ENCODE measurements at places on chromosomes 11 and 22.

GRCh38 chr11:24793479-24793878 is 296.6 kb downstream of the LUZP2 start:
- DNase-seq: no peak

GRCh38 chr11:10326012-10326964 is 21.4 kb downstream of the ADM start:
- no peak for DNase-seq

DNA sequence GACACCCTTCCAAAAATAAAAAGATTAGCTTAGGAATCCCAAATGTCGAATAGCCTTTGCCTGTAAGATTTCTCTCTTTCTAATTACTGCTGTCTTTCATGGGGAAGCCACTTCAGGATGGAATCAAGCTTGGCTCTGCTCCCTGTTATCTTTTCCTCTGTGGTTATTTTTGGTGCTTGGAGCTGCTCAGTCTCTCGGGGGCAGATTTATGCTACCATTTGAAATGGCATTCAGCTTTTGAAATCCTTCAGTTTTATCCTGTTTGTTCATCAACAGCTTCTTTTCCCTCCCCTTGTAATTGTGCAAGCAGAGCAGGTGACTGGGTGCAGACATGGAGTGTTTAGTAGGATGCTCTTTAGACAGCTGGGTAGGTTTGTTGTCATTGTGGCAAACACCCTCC is 111.0 kb downstream of the DBX1 start:
- no peak for DNase-seq

- no peak for DNase-seq
Measured at GRCh38 chr11:14821031-14821430, 71.0 kb downstream of the CYP2R1 start.

DNA sequence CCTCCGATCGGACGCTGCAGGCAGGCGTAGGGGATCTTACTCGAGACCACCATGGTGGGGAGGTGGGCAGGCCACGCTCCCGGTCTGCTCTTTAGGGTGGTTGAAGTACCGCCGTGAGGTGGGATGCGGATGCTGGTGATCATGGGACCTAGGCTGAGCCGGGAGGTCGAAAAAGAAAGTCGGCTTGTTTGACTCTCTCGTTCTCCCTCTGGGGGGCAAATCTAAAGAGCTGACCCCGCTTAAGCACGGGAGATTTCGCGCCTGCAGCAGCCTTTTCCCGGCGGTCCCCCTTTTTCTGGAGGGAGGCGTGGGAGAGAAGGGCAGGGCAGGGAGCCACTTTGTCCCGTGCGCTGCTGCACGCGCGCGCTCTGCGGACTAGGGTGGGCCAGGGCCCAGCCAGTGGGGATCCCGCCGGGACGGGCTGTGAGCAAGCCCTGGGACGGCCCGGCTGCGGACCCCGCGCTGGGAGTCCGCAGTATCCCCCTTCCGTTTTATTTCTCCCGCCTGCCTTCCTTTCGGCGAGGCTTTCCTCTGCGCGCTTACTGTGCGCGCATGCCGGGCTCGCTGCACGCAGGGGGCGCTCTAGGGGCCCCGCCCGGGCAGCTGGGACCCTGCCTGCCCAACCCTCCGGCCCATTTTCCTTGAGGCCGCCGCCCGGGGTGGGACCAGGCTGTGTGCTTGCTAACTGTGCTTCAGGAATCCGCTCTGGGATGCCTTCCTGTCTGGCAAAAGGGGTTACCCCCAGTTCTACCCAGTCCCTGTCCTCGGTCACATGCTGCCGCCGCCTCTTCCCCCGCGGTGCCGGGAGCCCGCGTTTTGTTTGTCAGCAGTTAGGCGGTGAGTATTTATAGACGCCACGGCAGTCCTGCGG is 81.0 kb downstream of the PRR5L start:
- no peak for DNase-seq

DNA sequence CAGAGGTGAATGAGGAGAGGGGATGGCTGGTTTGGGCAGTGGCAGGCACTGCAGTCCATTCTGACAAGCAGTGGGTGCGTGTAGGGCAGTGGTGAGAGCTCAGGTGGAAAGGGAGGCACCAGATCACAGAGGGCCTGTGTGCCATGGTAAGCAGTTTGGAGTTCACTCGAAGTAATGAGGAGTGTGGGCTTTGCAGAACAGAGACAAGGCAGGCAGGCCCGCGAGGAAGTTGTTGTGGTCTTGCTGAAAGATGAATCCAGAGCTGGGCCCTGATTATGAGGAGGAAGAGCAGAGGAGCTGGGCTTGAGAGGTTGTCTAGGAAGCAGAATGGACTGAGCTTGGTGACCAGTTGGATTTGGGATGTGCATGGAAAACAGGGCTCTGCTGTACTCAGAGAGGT is 1.6 kb upstream of the DNAJB13 start:
- no peak for DNase-seq

GRCh38 chr11:46944356-46945075 is 8.0 kb downstream of the CSTPP1 start:
- no peak for DNase-seq

DNA sequence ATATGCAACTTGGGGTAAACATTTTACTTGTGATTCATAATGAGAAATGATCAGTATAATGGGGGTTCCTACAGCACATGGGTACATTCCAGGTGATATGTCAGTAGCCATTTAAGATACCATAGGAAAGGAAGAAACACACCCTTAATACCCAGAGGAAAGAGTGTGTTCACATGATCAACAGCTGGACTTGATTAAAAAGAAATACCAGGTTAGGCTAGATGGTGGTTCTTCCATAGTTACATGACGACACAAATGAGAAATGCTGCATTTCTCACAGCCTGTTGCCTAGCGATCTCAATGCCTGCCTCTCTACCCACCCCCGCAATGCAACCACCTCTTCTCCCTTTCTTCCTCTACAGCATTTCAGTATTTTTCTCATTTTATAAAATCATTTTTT is 96.8 kb downstream of the TTC28 start:
- no peak for DNase-seq

- DNase-seq: peak; percentile 59
Measured at GRCh38 chr11:77091146-77091940, 11.3 kb upstream of the OMP start.

- DNase-seq: no peak
Measured at GRCh38 chr11:81098471-81098870, 1635.2 kb downstream of the FAM181B start.

GRCh38 chr22:44311855-44312170 is 938 bp downstream of the SHISAL1 start:
- DNase-seq: no peak

- DNase-seq: peak; percentile 82
Measured at GRCh38 chr11:126978911-126979310, 21.7 kb downstream of the KIRREL3 start.

GRCh38 chr11:36392196-36392595 is 96.1 kb downstream of the PRR5L start:
- no peak for DNase-seq

GRCh38 chr11:63489879-63490278 is 1.1 kb downstream of the PLAAT5 start:
- no peak for DNase-seq

- DNase-seq: no peak
Measured at GRCh38 chr22:48742191-48742555, 1085.5 kb downstream of the BRD1 start.

DNA sequence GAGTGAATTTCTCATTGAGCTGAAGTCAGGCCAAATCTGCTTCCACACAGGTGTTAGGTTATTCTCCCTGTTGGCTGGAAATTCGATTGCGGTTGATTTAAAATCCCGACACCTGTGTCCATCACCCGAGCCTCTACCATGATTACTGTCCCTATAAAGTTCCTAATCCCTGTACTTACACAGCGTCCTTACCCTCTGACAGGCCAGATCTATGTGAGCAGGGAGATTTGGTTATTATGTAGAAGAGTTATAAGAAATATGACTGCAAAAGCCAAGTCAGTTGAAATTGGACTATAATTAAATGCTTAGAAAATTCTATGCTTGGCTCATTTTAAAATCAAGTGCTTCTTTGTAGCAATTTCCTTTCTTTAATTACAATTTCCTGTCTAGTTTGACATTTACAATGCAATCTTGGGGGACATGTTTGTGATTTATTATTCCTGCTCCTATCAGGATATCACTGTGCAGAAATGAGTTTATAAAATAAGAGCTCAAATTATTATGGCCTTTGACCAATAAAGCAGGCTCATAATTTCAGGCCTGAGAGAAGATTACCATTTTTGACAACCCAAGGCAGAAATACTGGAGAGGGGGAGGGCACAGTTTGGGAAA is 32.5 kb upstream of the LMO1 start:
- DNase-seq: no peak

DNA sequence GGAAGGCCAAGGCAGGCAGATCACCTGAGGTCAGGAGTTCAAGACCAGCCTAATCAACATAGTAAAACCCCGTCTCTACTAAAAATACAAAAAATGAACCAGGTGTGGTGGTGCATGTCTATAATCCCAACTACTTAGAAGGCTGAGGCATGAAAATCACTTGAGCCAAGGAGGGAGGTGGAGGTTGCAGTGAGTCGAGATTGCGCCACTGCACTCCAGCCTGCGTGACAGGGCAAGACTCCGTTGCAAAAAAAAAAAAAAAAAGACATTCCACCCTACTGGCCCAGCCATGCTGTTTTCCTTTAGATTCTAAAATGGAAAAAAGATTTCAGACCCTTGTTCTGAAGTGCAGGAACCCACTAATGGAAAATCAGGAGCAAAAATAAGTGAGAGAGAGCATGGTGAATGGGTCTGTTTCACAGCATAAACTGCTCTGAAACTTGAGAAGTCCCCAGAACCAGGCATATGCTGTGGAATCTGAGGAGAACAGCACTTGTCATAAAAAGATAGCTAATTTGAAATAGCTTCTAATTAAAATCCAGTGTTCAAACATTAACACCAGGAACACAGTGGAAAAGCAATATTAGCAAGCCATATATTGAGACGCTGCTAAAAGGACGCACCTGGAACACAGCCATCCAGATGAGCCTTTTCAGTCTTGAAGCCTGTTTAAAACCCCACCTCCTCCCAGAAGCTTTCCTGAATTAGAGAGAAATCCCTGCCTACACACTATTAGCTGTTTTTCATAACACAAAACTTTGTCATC is 66.3 kb upstream of the CHRM4 start:
- no peak for DNase-seq

DNA sequence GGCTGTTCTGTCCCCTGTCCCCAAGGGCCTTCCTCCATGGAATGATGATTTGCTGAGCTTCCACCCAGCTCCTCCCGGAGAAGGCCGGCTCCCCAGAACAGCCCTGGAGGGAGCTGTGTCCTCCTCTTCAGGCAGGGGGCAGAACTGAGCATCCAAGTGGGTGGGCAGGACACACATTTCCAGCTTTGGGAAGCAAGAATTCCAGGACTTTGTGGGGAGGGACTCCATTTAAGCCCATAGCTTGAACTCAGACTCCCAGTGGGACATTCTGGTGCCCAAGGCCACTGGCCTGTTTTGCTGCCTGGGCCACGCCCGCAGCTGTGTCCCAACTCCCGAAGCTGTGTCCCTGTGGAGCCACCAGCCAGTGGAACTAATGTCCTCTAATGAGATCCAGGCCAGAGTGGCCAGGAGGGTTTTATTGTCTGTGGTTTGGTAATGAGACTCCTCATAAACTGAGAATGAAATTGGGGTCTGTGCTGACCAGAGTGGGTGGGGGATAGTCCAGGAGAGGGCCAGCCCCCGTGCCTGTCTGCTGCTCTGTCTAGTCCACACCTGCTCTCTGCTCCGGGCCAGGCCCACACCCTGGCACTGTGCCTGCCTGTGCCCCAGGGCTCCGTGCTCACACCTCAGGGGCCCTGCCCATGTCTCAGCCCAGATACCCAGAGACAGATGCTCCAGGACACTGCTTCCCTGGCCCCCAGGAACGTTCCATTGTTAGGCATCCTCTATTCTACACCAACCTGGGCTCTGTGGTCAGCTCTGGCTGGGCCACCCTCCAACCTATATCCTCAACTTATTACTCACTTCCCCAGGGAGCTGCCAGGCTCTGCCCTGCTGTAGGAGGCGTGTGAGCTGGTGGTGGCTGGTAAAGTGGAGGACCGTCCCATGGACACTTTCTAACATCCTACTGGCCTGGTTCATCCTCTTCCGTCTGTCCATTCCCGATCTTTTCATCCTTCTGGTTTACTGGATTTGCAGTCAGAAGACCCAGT is 7.6 kb downstream of the NECTIN1 start:
- DNase-seq: no peak
